ENCODE measurements at places on chromosomes 16 and 17. TPM values are rescaled to one million over a fixed set of nuclear protein-coding genes. Genes with fewer than 3 reads are reported as not detected.
A peak's percentile ranks its signal among the peaks of the same experiment; 100 is the strongest.

Gene BBS2
- 9.3 TPM for total RNA-seq

DNA sequence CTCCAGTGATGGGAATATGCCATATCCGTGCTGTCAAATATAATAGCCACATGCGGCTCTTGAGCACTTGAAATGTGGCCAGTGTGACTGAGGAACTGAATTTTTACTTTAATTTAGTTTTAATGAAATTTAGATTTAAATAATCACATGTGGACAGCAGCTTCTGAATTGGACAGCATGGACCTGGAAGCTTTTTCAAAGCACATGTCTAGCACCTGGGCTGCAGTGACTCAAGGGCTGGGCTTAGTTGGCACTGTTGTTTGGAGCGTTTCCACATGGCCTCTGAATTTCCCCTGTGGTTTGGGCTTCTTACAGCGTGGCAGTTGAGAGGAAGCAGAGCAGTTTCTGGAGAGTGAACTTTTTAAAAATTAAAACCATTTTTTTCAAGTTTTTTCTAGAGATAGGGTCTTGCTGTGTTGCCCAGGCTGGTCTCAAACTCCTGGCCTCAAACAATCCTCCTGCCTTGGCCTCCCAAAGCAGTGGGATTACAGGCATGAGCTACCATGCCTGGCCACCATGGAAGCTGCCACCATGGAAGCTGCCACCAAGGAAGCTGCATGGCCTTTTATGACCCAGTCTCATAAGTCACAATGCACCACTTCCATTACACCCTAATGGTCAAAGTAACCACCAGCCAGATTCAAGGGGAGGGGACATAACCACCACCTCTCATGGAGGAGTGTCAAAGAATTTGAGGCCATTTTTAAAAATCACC lies 6.7 kb upstream of the TOB1 start:
- peak; percentile 44 for DNase-seq

- DNase-seq, result no peak
These were observed 2.1 kb upstream of the ZNF469 start for GRCh38 chr16:88380619-88381018.

Gene KIF19
- total RNA-seq, result 0.08 TPM

Gene NPIPA2
- total RNA-seq, result 1.3 TPM

- no peak for DNase-seq
These were observed 160.6 kb downstream of the IRF8 start for GRCh38 chr16:86059253-86060171.

Gene SEC14L5
- 0.10 TPM for total RNA-seq
